ENCODE measurements at places on chromosomes 7 and 10.

- DNase-seq = no peak
Measured at GRCh38 chr7:127732306-127732705, 80.3 kb downstream of the SND1 start.

- no peak for DNase-seq
Measured at GRCh38 chr7:29277436-29278215, 83.1 kb downstream of the CHN2 start.

- peak; percentile 56 for DNase-seq
Measured at GRCh38 chr10:92126100-92126650, 164.7 kb downstream of the CPEB3 start.

GRCh38 chr10:127908106-127908958, 1.4 kb downstream of the PTPRE start:
- peak; percentile 69 for DNase-seq

- DNase-seq = no peak
Measured at GRCh38 chr10:72257051-72257892, 16.5 kb upstream of the DDIT4 start.

GRCh38 chr7:80413383-80413945, 98.4 kb downstream of the GNAT3 start:
- DNase-seq = no peak

DNA sequence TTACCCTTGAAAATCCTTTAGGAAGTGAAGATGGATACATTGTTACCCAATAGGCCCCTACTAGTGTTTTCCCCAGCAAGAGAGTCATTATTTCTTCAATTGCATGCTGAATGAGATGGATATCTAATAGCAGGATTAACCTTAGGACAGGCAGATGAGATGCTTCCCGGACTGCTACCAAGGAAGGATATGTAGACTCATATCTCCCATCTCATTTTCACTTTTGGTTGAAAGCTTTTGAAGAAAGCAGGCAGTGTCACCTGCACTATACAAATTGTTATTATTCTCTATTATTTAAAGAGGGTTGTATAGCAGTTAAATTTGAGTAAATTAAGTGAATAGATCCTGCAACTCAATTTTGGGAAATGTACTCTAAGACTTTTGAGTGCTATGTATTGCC, 17.0 kb upstream of the ARHGAP21 start:
- DNase-seq = no peak

- DNase-seq = no peak
Measured at GRCh38 chr10:89808842-89809241, 107.5 kb downstream of the KIF20B start.

DNA sequence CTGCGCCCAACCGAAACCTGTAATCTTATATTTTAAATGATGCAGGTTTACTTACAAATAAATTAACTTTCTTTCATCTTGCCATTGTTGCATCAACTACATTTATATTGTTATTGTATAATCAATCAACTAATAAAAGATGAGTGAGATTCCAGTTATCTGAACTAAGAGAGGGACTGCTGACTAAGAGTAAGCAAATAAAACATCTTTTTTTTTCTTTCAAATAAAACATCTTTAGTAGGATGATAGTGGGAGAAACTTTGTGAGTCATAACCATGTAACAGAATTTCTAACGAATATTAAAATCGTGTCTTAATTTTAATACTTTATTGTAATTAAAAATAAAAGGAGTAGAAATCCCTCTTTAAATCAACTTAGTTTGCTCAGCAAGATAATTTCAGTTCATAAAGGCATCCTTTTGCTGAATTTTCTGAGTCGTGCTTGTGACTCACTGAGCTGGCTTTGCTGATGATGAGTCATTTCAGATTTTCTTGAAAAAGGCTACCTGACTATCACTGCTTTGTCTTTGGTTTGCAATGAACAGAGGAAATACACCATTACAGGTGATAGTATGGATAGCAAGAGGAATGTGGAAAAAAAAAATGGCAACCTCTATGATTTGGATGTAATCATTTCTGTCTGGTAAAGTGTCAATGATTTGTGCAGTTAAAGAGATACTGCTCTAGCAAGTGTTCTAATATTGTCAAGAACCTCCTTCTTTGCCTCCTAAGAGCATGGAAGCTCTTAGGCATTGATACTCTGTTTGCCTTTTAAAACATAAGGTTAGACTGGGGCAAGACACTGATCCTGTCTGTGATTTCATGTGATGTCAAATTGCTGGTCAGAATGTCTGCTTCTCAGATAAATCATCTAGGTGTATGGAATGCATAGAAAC, 119.5 kb downstream of the GPR158 start:
- DNase-seq = peak; percentile 63

- DNase-seq = no peak
Measured at GRCh38 chr7:132158166-132158565, 418.1 kb downstream of the PLXNA4 start.

GRCh38 chr7:1546274-1546908, 9.6 kb downstream of the TMEM184A start:
- DNase-seq = no peak
